ENCODE measurements at places on chromosomes 11 and 22. TPM values are rescaled to one million over a fixed set of nuclear protein-coding genes. Genes with fewer than 3 reads are reported as not detected.

DNA sequence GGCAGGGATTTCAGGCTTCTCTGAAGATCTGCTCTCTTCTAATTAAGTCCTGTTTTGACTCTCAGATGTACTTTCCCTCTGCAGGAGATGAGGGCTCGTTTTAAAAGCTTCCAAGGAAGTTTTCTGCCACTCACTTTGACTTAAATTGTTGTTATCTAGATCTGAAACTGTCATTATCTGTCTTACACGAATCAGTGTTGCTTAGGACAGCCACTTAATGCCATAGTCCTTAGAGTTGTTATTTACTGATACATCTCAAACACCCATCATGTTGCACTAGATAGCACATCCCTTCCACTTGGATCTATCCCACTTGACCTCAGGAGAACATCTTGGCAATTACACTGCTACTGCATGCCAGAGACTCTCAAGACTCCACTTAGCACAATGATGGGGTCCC is 86.9 kb upstream of the FAT3 start:
- DNase-seq: no peak
- no peaks in the 10 kb centered on the region for H3K36me3 ChIP-seq
- H3K27ac ChIP-seq: no peak overlapping the region
- no peaks in the 10 kb centered on the region for H3K4me1 ChIP-seq
- no peaks in the 10 kb centered on the region for H3K27me3 ChIP-seq

DNA sequence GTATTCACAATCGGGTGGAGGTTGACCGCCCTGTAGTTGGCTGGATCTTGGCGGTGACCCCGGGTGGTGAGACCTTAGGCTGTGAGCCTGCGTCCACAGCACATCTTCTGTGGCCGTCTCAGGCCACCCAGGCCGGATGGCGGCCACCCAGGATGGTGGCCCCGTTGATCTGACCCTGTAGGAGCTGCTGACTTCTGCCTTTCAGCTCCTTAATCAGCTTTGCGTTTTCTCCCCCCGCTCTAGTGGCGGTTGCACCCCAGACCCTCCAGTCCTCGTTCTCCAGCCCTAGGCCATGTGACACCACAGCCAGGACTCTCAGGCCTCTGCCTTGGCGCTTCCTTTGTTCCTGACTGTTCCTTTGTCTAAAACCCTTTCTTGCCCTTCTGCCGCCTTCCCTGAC is 244.0 kb downstream of the TBC1D22A start:
- peaks cover 5% of the 10 kb centered on the region for H3K4me1 ChIP-seq
- peaks cover 5% of the 10 kb centered on the region for H3K36me3 ChIP-seq
- H3K27ac ChIP-seq: no peak overlapping the region

DNA sequence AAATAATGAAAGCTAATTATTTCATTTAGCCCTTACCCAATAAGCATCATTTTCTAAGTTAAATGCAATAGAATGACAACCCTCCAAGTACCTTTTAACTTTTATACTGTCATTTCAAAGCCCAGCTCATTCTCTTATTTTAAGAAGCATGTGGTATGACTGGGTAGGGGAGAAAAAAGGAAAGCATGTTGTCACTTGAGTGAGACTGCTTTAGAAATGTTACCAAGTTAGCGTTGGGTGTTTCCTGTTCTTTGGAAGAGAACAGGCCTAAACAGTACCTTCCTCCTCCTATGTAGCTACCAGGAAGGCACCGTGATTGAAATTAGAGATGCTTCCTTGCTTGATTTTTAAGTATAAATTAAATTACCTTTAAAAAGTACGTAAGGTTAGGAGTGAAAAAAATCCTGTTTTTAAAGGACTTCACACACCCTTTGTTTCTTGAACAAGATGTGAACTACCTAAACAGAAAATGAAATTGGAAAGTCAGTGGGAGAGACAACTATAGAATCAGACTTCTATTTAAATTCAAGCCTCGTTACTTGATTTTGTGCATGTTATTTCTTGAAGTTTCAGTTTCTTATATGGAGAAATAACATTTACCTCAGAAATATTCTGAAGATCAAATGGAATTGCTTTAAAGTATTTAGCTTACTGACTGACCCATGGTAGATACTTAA is 741 bp upstream of the CNTF start:
- H3K4me3 ChIP-seq: no peak overlapping the region
- H3K27ac ChIP-seq: no peak overlapping the region
- H3K4me1 ChIP-seq: peaks cover 4% of the 10 kb centered on the region
- H3K36me3 ChIP-seq: no peaks in the 10 kb centered on the region
- DNase-seq: no peak

DNA sequence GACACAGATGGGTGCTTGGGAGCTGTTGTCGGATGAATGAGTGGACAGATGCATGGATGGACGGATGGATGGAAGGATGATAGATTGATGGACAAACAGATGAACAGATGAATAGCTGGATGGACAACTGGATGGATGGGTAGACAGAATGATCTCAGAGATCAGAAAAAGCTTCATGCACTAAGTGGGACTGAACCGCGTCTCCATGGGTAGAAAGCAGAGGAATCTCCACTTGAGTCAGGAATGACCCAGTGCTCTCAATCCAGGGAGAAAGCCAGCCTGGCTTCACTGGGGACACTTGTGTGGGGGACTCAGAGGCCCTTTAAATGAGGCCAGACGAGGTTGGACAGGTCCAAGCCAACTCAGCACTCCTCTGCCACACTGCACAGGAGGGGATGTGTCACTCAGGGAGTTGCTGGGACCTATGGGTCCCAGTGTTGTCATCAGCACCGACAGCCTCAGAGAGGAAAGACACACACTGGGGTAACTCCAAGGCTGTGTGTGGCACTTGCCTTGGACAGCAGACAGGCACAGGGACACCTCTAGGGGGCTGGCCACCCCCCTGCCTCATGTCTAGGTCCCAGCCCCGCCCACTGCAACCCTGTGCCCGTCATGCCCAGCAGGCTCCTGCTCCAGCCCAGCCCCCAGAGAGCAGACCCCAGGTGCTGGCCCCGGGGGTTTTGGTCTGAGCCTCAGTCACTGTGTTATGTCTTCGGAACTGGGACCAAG is 5.6 kb downstream of the IGLL5 start:
- H3K4me3 ChIP-seq: no peak overlapping the region
- no peak for DNase-seq
- H3K27me3 ChIP-seq: peaks cover 17% of the 10 kb centered on the region
- H3K36me3 ChIP-seq: no peaks in the 10 kb centered on the region
- peaks cover 4% of the 10 kb centered on the region for H3K4me1 ChIP-seq

DNA sequence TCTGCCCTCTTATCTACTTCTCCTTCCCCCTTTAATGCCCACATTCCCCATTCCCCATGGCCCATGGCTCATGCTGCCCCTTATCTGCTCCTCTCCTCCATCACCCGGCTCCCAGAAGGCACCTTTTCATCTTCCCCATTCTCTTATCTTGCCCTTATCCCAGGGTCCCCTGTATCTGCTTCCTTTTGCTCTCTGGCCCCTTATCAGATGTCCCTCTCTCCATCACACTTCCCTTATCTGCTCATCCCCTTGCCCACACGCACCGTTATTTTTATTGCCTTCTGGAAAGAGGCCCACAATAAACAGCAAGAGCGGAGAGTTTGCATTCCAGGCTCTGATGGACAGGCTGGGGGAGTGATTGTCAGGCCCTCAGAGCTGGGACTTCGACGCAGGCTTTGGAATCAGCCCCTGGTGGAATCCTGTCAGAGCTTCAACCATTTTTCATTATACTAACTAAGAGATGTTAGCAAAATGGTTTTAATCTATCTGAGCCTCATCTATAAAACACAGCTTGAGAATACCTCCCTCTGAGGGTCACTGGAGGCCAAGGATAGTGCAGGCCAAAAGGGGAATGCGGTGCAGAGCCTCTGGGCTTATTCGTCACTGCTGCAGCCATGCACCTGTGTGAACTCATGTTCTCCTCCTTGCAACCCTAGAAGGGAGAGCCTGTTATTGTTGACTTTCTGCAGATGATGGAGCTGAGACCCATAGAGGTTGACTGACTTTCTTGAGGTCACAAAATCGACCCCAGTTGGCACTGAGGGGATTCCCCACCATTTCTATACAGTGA is 37.0 kb upstream of the LRRC55 start:
- DNase-seq: no peak
- no peak overlapping the region for H3K4me3 ChIP-seq
- H3K27me3 ChIP-seq: peaks cover 7% of the 10 kb centered on the region
- H3K27ac ChIP-seq: no peak overlapping the region
- no peaks in the 10 kb centered on the region for H3K36me3 ChIP-seq

DNA sequence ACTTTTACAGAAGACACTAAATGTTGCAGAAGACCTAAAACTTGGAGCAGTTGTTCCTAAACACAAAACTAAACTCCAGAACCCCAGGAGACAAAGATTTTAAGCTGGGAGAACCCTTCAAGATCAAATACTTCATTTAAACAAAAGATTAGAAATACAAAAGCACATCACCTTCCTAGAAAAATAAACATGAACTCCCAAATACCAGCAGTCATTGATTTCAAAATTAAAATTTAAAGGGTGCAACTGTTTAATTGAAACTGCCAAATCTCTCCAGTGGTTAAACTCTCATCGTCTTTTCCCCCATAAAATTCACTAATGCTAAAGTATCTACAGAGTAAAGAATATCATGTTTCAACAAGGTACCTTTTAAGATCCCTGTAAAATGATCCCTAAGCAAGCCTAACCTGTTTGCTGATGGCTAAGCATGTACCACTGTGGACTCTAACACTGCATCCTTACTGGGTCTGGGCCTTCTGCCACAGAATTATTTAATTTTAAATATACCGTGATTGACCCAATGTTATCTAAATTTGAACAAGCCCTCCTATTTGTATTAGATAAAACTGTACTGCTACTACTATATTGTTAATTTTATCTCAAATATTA is 53.7 kb upstream of the CCDC34 start:
- H3K4me3 ChIP-seq: peak overlapping the region; percentile 54
- H3K36me3 ChIP-seq: no peaks in the 10 kb centered on the region
- H3K4me1 ChIP-seq: peaks cover 71% of the 10 kb centered on the region
- DNase-seq: no peak
- H3K27ac ChIP-seq: peak overlapping the region; percentile 70

- peaks cover 2% of the 10 kb centered on the region for H3K27me3 ChIP-seq
- H3K27ac ChIP-seq: peak overlapping the region; percentile 73
- H3K4me3 ChIP-seq: peak overlapping the region; percentile 91
- H3K4me1 ChIP-seq: peaks cover 19% of the 10 kb centered on the region
These were observed 569 bp downstream of the FAM76B start for GRCh38 chr11:95788921-95789505.

DNA sequence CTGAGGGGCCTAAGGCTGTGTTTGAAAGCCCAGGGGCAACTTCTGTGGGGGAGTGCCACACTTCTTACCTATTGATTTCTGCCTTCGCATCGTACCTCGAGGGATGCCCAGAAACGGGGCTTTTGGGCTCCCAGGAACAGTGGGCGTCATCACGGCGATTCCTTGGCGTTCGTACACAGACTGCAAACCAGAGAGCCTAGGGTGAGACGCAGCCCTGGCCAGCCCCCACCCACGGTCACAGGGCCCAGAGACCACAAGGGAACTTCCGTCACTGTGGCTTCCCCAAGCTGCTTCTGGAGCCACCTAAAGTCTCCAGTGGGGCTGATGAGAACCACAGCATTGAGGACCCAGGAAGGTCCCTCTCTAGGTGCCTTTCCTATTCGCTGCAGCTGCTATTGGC is 91.9 kb downstream of the CTTN start:
- peaks cover 8% of the 10 kb centered on the region for H3K27me3 ChIP-seq
- H3K27ac ChIP-seq: no peak overlapping the region
- no peak overlapping the region for H3K4me3 ChIP-seq
- peaks cover 2% of the 10 kb centered on the region for H3K4me1 ChIP-seq
- no peak for DNase-seq

DNA sequence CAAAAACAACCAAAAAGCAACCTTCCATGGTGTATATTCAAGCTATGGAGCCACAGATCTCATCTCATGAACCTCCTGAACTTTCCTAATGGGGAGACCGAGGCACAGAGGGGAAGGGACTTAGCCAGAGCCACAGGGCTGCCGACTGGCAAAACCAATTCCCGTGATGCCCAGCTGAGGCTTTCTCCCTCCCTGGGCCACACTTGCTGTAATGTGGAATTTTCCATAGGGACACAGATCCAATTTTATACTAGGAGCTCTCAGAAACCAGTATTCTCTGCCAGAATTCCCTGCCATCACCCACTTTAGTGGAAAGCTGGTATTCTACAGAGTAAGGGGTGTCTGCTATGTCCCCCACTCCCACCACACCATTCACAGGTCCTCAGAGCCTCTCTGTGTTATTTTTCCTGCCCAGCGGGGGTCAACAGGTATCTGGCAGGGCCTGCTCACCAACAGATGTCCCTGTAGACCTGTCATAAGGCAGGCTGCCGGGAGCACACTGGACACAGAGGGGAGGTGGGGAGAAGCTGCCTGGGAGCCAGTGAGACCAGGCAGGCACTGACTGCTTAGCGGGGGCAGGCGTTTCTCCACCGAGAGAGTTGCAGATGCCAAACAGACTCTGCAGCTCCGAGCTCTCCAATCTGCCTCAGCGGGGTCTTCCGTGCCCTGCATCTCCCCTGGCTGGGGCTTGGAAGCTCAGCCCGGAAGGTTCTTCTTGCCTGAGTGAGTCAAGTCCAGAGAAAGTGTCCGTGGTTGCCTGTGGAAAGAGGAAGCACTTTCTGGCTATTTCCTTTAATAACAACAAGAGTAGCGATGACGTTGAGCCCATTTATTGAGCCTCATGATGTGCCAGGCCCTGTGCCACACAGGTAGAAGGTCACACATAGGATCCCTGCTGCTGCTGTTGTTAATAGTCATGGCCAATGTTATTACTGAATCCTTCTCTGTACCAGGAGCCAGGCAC is 26.3 kb downstream of the RPS6KA4 start:
- peak overlapping the region; percentile 13 for H3K27ac ChIP-seq
- peaks cover 7% of the 10 kb centered on the region for H3K4me1 ChIP-seq
- H3K27me3 ChIP-seq: peaks cover 4% of the 10 kb centered on the region
- peaks cover 11% of the 10 kb centered on the region for H3K36me3 ChIP-seq
- H3K4me3 ChIP-seq: no peak overlapping the region

GRCh38 chr11:78227921-78228320 is 39.2 kb downstream of the USP35 start:
- H3K36me3 ChIP-seq: peaks cover 19% of the 10 kb centered on the region
- H3K27me3 ChIP-seq: peaks cover 12% of the 10 kb centered on the region
- peaks cover 4% of the 10 kb centered on the region for H3K4me1 ChIP-seq
- H3K4me3 ChIP-seq: no peak overlapping the region
- no peak overlapping the region for H3K27ac ChIP-seq
- no peak for DNase-seq

GRCh38 chr11:116721988-116722387 is 50.8 kb downstream of the BUD13 start:
- H3K4me3 ChIP-seq: no peak overlapping the region
- H3K36me3 ChIP-seq: peaks cover 4% of the 10 kb centered on the region
- H3K27me3 ChIP-seq: peaks cover 14% of the 10 kb centered on the region
- peaks cover 1% of the 10 kb centered on the region for H3K4me1 ChIP-seq
- no peak for DNase-seq
- H3K27ac ChIP-seq: no peak overlapping the region

Gene DENND6B
- 32.1 TPM for total RNA-seq

Gene KLHL22
- total RNA-seq: 20.2 TPM

GRCh38 chr22:29660021-29660420 is 56.6 kb downstream of the NF2 start:
- no peak for DNase-seq
- peaks cover 3% of the 10 kb centered on the region for H3K4me1 ChIP-seq
- H3K4me3 ChIP-seq: no peak overlapping the region
- H3K36me3 ChIP-seq: no peaks in the 10 kb centered on the region
- H3K27ac ChIP-seq: no peak overlapping the region
- H3K27me3 ChIP-seq: peaks cover 2% of the 10 kb centered on the region

Gene TTC12
- 9.2 TPM for total RNA-seq

All from glutamatergic neuron (in vitro differentiated cells).